ENCODE measurements at places on chromosomes 12 and 14.
A peak's percentile ranks its signal among the peaks of the same experiment; 100 is the strongest.

- no peak for DNase-seq
Observed at GRCh38 chr12:19946550-19946949, 421.8 kb upstream of the PDE3A start.

DNA sequence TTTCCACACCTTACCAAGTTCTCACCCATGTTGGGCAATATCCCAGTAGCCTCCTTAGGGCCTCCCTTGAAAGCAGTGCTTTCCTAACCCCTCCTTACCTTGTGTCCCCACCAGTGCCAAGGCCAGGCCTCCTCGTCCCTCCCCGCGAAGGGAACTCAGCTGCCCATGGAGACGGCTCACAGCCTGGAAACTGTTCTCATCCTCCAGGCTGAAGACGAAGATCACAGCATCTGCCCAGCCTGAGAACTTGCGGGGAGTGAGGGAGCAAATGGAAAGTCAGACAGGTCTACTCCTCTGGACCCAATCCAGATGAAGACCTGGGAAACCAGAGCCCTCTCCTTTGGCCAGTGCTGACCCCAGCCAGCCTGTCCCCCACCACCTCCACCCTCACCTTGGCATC is 4.6 kb downstream of the AGAP2 start:
- no peak for DNase-seq

DNA sequence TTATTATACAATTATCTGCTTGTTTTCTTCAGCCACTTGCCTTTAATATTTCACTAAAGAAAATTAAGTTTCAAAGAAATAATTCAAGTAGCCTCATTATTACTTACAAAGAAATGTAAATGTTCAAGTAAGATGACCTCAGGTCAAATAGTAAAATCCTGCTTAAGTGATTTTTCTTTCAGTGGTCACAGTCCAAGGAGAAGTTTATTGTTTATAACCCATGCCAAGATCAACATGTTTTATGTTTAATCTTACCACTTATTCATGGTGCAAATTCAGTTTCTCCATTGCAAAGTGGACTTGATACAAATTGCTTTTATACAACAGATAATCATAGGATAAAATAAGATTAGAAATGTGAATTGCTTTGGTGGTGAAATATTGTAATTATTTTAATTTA is 370.2 kb upstream of the FLRT2 start:
- DNase-seq: no peak

DNA sequence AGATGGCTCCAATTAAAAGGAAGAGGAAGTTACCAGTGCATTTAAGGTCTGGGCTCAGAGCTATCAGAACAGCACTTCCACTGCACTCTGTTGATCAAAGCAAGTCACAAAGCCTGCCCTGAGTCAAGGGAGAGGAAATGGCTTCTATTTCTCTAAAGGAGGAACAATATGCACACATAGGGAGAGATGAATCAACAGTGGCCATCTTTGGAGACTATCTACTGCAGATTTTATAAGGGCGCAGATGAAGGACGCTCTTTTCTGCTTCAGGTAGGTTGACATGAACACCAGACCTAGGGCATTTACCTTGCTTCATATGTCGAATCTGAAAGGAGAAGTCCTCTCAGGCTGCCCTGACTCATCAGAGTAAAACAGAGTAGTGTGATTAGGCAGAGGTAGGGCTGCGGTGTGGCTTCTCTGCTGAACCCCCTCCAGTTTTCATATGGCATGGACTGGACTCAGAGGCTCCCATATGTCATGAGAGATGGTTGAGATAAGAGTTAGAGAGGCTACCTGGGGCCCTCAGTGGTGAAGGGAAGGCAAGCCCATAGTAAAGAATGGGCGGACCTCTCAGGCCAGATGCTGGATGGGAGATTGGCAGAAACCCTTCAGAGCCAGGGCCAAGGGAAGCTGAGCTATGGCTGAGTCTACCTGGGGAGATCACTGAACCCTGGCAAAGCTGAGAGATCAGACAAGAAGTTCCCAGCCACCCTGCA is 84.4 kb downstream of the ARF6 start:
- DNase-seq: no peak

DNA sequence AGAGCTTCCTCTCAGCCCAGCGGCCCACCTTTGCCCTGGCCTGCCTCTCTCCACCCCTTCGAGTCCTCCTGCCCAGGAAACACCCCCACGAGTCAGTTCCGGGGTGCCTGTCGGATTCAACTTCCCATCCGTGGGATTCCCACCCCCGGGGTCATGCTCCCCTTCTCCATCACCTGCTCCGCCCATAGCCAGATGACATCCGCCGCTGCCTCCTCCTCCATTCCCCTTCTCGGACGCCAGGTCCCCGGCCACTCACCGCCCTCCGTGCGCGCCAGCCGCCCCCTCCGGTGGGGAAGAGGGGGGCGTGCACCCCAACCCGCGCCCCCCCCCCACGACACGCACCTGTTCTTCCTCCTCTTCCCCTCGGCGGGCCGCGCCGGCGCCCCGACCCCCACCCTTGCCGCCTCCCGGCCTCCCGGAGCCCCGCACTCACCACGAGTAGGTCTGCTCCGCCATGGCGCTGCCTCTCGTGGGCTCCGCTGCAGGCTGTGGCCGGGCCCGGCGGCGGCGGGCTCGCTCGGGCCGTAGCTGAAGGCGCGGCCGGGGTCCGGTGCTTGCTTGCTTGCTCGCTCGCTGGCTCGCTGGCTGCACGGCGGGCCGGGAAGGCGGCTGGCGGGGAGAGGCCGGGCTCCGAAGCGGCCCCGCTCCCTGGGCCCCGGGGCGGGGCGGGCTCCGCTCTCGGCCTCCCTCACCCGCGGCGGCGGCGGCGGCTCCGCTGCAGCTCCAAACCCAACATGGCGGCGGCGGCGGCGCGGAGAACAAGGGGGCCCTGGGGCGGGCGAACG is 554 bp downstream of the SPPL3 start:
- DNase-seq: peak; percentile 37

- no peak for DNase-seq
Observed at GRCh38 chr12:23729359-23729758, 220.1 kb downstream of the SOX5 start.

- no peak for DNase-seq
Observed at GRCh38 chr12:119409043-119409442, 74.5 kb downstream of the CCDC60 start.

DNA sequence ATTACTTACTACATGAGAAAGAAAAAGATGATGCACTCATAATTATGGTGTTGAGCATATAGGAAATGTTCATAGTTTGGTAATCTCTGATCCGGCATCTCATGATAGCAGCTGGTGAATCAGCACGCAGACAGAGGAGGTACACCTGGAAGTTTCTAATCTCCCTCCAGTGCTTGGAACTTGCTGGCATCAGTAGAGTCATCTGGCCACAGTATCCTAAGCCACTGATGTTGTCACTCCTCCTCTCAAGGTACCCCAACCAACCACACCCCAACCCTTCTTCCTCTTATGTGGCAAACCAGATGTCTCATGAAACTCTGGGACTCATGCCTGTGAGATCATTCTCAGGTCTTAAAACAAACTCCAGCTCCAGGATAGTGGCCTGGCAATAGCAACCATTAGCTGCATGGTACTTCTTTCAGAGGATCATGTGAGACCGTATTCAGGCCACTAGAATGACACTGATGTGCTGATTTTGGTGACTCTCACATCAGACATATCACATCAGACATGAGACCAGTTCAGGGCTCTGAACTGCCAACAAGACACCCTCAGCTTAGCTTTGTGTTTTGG is 143.0 kb downstream of the RASSF9 start:
- no peak for DNase-seq

DNA sequence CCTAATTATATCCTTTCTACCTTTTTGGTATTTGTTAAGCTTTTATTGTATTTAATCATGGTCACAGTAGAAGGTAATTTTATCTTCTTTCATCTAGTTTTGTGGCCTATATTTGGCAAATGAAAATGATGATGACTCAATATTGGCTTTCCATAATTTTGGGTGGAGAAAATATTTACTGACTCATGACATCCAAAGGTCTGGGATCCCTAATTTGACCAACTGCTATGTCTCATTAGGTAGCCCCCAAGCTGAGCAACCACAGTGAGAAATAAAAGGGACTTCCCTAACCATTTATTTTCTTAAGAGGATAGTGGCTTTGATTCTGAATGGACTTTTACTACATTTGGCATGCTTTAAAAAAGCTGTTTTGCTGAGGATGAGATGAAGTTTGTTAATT is 289.5 kb downstream of the RMST start:
- DNase-seq: no peak

DNA sequence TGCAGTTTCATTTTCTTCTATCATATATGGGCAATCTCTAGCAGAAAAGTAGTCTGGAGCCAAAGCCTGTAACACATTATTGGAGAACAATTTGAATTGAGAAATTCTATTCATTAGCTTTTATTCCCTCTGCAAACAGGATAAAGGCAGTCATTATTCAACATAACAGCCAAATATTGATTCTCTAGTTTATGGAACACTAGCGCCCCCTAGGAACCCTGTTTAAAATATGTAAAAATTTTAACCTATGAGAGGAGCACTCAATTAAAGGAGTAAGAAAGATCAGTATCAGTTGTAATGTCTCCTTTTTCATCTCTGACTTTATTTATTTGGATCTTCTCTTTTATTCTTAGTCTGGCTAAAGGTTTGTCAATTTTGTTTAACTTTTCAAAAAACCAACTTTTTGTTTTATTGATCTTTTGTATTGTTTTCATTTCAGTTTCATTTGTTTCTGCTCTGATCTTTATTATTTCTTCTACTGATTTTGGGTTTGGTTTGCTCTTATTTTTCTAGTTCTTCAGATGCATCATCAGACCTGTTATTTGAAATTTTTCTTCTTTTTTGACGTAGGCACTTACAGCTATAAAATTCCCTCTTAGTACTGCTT is 4.8 kb upstream of the LMNTD1 start:
- no peak for DNase-seq

DNA sequence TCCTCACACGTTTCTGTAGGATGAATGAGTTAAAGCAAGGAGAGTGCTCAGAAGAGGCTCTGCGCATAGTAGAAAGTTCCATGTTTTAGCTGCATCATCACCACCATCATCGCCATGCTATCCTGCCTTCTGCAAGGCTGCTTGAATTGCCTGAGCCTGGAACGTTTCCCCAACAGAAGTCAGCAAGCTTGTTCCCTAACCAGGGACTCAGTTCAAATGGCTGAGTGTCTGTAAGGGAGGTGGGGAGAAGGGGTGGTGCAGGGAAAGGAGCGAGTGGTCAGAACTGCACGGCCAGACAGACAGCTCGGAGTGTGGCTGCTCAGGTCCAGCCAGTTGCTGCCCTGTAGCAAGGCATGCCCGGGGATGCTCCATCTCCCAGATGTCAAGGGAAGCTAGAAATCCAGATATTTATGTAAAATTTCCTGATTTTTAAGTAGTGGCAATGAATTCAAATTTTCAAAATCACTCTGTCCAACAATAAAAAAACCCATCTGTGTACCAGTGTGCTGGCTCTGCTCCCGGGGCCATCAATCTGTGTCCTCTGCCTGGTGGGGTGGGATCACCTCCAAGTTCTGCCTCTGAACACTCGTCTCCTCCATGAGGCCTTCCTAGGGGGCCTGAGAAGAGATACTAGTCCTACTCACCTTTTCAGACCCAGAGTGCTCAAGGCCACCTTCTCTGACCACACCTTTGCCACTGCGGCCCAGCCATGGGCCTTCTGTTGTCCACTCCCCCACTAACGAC is 162.7 kb downstream of the FOXN3 start:
- no peak for DNase-seq

- DNase-seq: no peak
Observed at GRCh38 chr14:49679271-49679670, 8.7 kb downstream of the POLE2 start.

GRCh38 chr12:62562846-62563245 is 96.2 kb downstream of the MON2 start:
- DNase-seq: no peak

DNA sequence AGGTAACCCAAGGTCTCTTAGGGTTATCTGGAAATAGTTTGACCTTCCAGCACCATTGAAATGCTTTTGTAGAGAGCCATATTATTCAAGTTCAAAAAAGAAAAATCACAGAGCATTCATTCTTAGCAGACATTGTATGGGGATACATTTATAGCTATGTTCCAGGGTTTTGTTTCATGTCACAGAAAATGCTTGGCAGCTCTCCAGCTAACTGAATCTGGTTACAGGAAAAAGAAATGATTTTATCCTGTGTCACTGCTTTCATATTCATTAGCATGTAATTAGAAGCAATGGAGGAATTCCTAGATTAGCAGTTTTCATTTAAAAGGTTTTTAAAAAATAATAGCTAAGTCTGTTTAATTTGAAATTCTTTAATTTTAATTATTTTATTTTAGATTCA is 78.9 kb downstream of the SNAPC1 start:
- no peak for DNase-seq

GRCh38 chr12:132163911-132164288 is 19.6 kb downstream of the NOC4L start:
- DNase-seq: no peak

DNA sequence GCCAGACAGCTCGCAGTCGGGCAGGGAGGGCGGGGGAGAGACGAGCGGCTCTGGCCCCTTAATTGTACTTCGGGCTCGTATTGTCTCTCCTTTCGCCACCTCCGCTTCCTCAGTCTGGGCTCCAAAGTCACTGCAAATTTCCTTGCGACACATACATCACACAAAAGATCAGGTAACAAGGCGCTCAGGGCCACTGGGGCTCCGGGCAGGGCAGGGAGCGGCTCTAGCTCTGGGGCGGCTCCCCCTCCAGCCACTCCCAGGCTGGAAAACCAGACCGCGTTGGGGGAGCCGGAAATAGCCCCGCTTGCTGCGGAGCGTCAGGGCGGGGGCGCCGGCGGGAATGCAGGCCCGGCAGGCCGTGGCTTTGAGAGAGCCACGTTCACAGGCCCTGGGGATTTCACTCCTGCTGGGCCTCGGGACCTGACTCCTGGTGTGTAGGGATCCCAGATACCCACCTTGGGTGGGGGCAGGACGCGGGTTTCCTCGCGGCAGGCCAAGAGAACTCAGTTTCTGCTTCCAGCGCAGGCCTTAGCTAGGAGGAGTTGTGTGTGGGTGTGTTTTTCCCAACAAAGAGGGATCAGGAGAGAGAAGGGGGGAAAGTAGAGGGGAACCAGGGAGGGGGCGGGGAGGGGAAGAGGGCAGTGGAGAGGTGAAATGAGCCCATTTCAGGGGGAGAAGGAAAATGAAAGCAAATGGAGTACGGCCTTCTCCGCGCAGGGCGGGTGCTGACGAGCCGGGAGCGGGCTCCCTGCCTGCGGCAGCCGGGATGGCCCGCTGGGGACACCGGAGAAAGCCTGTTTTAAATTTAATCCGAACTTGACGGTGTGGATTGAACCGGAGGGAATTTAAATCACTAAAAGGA is 4.4 kb upstream of the HOXC9 start:
- no peak for DNase-seq

- no peak for DNase-seq
Observed at GRCh38 chr14:61416591-61416990, 95.2 kb downstream of the PRKCH start.

- DNase-seq: no peak
Observed at GRCh38 chr12:66910366-66910974, 231.6 kb upstream of the GRIP1 start.

- no peak for DNase-seq
Observed at GRCh38 chr12:75848431-75848925, 183.1 kb downstream of the PHLDA1 start.

GRCh38 chr14:88729159-88729558 is 63.6 kb downstream of the EML5 start:
- DNase-seq: no peak

- DNase-seq: no peak
Observed at GRCh38 chr12:109988903-109989302, 7.3 kb downstream of the GIT2 start.

- no peak for DNase-seq
Observed at GRCh38 chr14:87491816-87492215, 501.2 kb downstream of the GALC start.

- no peak for DNase-seq
Observed at GRCh38 chr14:77475432-77476115, 17.7 kb downstream of the AHSA1 start.
